ENCODE measurements at places on chromosomes 13 and 19.

- peaks cover 8% of the 10 kb centered on the region for H3K36me3 ChIP-seq
- no peak overlapping the region for H3K27ac ChIP-seq
- no peak overlapping the region for H3K4me3 ChIP-seq
- peaks cover 5% of the 10 kb centered on the region for H3K4me1 ChIP-seq
- H3K27me3 ChIP-seq = no peaks in the 10 kb centered on the region
- no peak for DNase-seq
These were observed 243.5 kb downstream of the RGCC start for GRCh38 chr13:41700790-41701310.

GRCh38 chr19:31436121-31436776 lies 87.0 kb upstream of the TSHZ3 start:
- no peaks in the 10 kb centered on the region for H3K36me3 ChIP-seq
- no peak overlapping the region for H3K4me3 ChIP-seq
- no peaks in the 10 kb centered on the region for H3K27me3 ChIP-seq
- no peaks in the 10 kb centered on the region for H3K4me1 ChIP-seq
- DNase-seq = no peak

GRCh38 chr19:6576869-6577475 lies 14.0 kb downstream of the CD70 start:
- peaks cover 8% of the 10 kb centered on the region for H3K36me3 ChIP-seq
- no peak overlapping the region for H3K4me3 ChIP-seq
- peaks cover 9% of the 10 kb centered on the region for H3K4me1 ChIP-seq
- H3K27ac ChIP-seq = no peak overlapping the region

GRCh38 chr19:33096005-33096404 lies 15.0 kb downstream of the GPATCH1 start:
- DNase-seq = no peak
- H3K27me3 ChIP-seq = no peaks in the 10 kb centered on the region
- H3K4me1 ChIP-seq = no peaks in the 10 kb centered on the region
- H3K36me3 ChIP-seq = peaks cover 46% of the 10 kb centered on the region

DNA sequence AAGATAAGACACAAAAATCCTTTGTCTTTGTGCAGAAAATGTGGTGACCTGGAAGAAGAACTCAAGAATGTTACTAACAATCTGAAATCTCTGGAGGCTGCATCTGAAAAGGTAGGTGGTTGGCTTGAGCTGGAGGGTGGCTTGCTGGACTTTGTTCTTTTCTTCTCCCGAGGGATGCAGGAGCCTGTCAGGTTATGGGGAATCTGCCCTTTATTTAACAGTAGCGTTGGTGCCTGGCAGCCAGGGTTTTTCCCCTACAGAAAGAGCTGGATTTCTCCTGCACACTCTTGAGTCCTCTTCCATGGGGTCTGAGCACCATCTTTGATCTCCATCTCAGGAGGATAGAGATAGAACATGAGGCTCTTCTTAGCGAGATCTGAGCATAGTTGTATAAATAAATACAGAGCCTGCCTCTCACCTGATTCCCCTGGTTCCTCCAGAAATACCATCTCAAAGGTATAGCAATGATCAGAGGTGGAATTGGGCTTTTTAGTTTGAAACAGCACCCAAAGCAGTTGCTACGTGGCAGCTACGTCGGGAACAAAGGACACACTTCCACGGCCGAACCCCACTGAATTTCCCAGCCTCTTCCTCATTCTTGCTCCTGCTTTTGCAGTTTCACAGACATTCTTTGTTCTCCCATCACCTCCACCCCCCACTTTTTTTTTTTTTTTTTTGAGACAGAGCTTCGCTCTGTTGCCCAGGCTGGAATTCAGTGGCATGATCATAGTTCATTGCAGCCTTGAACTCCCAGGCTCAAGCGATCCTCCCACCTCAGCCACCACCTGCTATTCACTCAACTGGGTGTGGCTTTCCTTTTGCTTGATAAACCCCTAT lies 12.9 kb downstream of the TPM4 start:
- no peak overlapping the region for H3K4me3 ChIP-seq
- H3K27me3 ChIP-seq = no peaks in the 10 kb centered on the region
- no peak overlapping the region for H3K27ac ChIP-seq
- H3K36me3 ChIP-seq = peaks cover 98% of the 10 kb centered on the region

GRCh38 chr13:92959790-92960189 lies 266.8 kb upstream of the GPC6 start:
- no peaks in the 10 kb centered on the region for H3K27me3 ChIP-seq
- no peak overlapping the region for H3K27ac ChIP-seq
- H3K4me3 ChIP-seq = no peak overlapping the region
- no peaks in the 10 kb centered on the region for H3K36me3 ChIP-seq
- no peaks in the 10 kb centered on the region for H3K4me1 ChIP-seq

DNA sequence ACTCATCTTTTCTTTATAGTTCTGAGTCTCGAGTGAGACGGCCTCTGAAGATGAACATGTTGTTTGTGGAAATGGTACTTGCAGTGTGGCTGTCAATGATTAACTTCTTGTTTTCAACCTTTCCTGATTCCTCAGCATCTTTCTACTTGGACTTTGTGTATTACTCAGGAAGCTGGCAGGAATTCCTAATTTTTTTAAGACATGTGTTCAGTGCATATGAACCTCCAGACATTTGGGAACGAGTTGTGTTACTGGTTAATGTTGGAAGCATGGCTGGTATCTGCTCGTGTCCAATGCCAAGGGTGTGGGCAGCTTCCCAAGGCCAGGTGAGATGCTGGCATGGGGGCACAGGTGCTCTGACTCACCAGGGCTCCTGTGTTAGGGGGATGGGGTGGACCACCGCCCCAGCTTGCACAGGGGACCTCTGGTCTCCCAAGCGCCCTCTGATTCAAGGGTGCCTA lies 61.1 kb upstream of the MCF2L start:
- no peak overlapping the region for H3K4me3 ChIP-seq
- no peaks in the 10 kb centered on the region for H3K4me1 ChIP-seq
- no peaks in the 10 kb centered on the region for H3K36me3 ChIP-seq
- no peak overlapping the region for H3K27ac ChIP-seq

DNA sequence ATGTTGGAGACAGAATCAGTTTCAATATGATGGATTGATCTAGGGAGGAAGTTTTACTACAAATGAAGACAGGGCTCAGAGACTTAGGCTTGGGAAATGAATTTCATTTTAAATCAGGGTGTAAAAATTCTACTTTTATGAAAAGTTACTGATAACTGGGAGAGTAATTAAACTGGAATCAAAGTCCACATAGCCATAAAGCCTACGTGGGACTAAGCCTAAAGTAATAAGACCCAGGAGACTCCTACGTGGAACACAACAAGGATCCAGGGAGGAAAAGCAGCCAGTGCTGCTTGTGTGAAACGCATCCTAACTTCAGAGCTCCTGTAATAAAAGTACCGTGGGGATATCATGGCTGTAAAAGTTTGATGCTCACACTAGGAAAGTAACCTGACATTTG lies 152.0 kb upstream of the MYO16 start:
- no peak overlapping the region for H3K4me3 ChIP-seq
- no peaks in the 10 kb centered on the region for H3K27me3 ChIP-seq
- H3K27ac ChIP-seq = no peak overlapping the region
- H3K36me3 ChIP-seq = no peaks in the 10 kb centered on the region

DNA sequence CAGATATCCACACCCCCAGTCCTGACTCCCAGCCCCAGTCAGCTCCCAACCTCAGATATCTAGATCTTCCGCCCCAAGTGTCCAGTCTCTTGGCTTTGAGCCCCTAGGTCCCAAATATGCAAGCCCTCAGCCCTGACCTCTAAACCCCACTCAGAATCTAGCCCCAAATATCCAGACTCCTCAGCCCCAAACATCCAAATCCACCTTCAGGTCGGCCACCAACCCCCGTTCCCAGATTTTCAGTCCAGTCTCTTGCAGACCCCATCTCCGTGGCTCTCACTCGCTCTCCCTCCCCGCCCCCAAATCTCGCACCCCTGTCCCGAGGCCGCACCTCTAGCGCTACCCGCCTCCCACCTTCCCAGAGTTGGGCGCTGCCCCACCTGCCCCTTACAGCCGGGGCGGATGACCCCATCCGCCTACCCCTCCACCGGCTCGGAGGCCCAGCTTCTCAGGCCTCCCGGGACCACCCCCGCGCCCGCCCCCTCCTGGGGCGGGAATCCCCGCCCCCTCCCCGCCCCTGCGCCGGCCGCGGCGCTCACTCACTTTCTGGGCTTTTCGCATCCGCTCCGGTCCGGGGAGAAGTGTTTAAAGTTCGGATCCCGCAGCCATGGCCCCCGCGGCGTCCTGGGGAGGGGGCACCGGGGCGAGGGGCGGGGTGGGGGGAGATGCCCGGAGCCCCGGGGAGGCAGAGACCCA lies 604 bp downstream of the ERFL start:
- H3K4me1 ChIP-seq = peaks cover 22% of the 10 kb centered on the region
- DNase-seq = no peak
- peaks cover 4% of the 10 kb centered on the region for H3K36me3 ChIP-seq
- peak overlapping the region; percentile 82 for H3K4me3 ChIP-seq
- H3K27me3 ChIP-seq = peaks cover 5% of the 10 kb centered on the region

DNA sequence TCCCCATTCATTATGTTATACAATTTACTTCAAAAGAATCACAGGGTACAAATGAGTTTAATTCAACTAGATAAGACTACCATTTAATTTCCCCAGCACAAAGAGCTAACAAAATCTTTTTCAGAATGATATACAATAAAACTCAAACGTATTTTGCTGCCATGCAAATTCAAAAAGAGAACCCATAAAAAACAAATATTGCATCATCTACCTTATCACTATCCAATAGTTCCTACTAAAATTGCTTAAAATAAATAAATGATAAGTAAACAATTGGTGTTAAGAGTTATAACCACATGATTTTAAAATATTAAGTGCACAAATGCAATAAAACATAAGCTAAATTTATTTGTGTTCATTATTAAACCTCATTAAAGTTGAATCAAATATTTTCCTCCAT lies 919.4 kb downstream of the SLITRK5 start:
- no peak for DNase-seq
- H3K27me3 ChIP-seq = no peaks in the 10 kb centered on the region
- H3K36me3 ChIP-seq = no peaks in the 10 kb centered on the region
- H3K27ac ChIP-seq = no peak overlapping the region
- H3K4me3 ChIP-seq = no peak overlapping the region

- peak within 1 kb of the TSS; percentile 95 for H3K4me3 ChIP-seq
- peaks cover 40% of the 10 kb centered on the region for H3K36me3 ChIP-seq
- H3K4me1 ChIP-seq = peaks cover 31% of the 10 kb centered on the region
- no peaks in the 10 kb centered on the region for H3K27me3 ChIP-seq
These were observed at the start of gene IGFLR1 for GRCh38 chr19:35742121-35742724. IGFLR1 (minus strand) TSS chr19:35742452; CDS start chr19:35741180, 1,272 bp downstream.

- DNase-seq = no peak
- H3K27ac ChIP-seq = no peak overlapping the region
- H3K27me3 ChIP-seq = no peaks in the 10 kb centered on the region
- H3K4me1 ChIP-seq = peaks cover 6% of the 10 kb centered on the region
These were observed 2.7 kb upstream of the PLA2G4C start for GRCh38 chr19:48113190-48113917.

DNA sequence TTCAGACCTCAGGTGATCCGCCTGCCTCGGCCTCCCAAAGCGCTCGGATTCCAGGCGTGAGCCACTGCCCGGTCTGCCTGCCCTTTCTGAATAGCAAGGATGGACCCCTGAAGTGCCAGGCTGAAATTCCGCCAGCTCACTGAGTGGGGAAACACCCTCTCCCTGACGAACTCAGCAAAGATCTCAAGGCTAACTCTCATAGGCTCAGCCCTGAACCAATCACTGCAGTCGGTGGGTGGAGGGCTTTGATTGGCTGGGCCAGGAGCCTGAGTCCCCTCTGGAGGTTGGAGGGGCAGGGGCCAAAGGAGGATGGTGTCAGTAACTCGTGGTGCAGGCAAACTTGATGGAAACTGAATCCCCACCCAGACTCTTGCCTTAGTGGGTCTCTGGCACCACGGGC lies 11.2 kb upstream of the COMP start:
- DNase-seq = no peak
- H3K27ac ChIP-seq = no peak overlapping the region
- no peaks in the 10 kb centered on the region for H3K4me1 ChIP-seq
- H3K27me3 ChIP-seq = peaks cover 4% of the 10 kb centered on the region
- H3K36me3 ChIP-seq = no peaks in the 10 kb centered on the region

Measured in activated T-helper 2 cell treated with anti-CD3 and anti-CD28 coated beads, Interferon-gamma antibody, Interleukin-2, Interleukin-4, amounts not matched to agents 10 μg/mL and 5 μg/mL and 100 μg/mL, durations not matched to agents 14 hours and 24 hours and 36 hours (primary cell).